ENCODE measurements at places on chromosomes 1 and 21.
A peak's percentile ranks its signal among the peaks of the same experiment; 100 is the strongest.

GRCh38 chr21:46457801-46458314, 833 bp upstream of the DIP2A start:
- DNase-seq, result no peak

GRCh38 chr1:226668173-226668560, 70.9 kb downstream of the ITPKB start:
- DNase-seq, result no peak

- no peak for DNase-seq
Measured at GRCh38 chr1:92839442-92839841, 7.6 kb downstream of the RPL5 start.

DNA sequence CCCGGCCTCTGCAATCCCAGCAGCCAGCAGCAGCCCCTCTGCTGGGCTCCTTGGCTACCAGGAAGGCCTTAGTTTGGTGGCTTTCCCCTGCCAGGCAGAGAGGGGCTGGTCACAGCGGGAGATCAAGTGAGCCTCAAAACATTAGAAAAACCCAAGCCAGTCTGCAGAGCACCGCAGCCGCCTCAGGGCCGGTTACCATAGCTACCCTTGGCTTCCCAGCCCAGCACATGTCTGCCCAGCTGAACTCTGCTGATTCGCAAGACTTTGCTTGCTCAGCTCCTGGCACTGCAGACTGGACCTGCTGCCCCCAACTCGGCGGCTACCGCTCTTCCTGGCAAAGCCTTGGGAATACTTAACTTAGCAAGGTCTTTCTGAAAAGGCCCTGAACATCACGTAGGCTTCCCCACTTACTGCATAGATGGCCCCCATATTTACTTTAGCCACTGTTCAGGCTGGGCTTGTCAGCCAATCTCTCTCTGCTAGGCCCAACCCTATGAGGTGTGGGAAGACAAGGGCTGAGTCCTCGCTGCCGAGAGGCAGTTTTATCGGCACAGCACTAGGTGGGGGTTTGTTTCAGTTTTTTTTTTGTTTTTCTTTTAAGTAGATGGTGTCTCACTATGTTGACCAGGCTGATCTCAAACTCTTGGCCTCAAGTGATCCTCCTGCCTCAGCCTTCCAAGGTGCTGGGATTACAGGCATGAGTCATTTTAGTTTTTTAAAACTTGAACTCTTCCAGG, 28.6 kb upstream of the PLEKHG5 start:
- peak; percentile 94 for DNase-seq

DNA sequence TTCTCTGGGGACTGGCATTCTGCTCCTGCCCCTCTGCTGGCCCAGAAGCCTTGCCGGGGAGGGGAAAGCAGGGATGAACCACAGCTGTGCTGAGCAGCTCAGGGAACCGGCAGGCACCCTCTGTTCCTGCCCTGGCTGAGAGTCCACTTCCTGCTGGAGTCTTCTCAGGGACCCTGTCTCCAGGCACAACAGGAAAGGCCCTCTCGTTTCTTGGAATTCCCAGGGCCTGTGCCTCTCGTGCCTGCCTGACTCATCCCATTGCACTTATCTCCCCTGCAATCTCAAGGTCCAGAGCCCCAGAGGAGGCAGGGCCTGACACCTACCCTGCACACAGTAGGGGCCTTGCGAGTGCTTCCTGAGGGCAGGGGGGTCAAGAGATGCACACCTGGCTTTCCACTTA, 1.1 kb upstream of the EDN2 start:
- DNase-seq, result no peak
